ENCODE measurements at places on chromosomes 16 and 17.
A peak's percentile ranks its signal among the peaks of the same experiment; 100 is the strongest.

DNA sequence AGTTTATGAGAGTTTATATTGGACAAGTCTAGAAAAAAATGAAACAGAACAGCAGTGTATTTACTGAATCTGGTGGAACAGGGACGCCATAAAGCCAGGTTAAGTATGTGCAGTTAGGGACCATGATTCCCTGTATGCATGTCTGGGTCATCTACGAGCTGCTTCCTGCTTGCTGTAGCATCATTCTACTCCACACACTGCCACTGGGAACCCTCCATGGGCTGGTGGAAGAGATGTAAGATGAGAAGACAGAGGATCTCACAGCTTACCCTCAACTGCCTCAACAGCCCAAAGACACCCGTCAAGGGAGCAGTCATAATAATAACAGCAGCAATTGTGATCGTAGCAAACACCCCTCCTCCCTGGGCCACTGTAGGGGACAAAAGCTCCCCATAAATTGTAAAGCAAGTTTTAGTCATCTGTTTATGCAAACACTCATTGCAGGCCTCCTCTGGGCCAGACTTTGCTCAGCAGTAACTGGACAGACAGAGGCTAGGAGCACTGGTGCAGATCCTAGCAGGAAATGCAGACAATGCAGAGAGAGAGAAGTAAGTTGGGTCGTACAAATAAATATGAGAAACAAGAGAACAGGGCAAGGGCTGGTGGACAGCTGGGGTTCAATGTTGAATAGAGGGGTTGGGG lies 188.0 kb downstream of the SOX9 start:
- no peak for DNase-seq

DNA sequence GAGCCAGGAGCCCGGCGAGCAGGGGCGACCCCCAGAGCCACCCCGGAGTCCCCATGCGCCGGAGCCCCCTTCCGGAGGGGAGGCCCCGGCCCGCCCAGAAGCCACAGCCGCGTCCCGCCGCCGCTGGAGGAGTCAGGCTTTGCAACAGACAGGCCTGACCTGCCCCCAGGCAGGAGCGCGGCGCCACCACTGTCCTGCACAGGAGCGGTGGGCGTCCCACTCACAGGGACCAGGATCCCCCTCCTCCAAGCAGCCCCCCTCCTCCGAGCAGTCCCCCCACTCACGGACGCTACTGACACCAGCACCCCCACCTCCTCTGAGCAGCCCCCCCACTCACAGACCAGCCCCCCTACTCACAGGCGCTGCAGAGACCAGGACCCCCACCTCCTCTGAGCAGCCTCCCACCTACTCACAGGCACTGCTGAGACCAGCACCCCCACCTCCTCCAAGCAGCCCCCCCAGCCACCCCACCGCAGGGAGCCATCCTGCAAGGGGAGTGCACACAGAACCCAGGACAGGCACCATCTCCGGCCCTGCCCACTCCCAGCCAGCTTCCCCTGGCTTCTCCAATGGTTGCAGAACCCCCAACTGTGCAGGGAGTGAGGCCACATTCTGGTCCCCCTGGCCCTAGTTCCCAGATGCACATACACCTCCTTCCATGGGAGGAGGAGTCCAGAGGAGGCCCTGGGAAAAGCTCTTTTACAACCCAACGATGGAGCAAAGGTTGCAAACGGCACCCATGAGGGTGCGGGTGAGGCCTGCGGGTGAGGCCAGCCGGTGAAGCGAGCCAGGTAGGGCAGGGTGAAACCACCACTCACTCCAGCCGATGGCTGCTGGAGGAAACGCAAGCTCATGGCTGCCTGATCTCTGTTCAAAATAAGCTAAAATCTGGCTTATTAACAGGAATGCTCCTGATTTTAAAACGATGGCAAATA lies 69.9 kb downstream of the ABR start:
- DNase-seq = no peak

- no peak for DNase-seq
These were observed 9.1 kb upstream of the BAHCC1 start for GRCh38 chr17:81386141-81386645.

DNA sequence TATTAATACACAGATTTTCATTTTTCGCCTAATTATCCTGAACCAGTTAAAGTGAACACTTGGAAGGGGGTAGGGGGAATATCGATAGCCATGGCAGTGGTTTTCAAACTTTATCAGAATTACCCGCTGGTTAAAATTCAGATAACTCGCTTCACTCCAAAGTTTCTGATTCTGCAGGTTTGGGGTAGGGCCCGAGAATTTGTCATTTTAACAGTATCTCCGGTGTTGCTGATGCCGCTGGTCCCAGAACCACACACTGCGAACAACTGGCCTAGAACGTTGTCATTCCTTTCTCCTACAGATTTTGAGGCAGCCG lies 313 bp upstream of the NSRP1 start:
- DNase-seq = no peak

DNA sequence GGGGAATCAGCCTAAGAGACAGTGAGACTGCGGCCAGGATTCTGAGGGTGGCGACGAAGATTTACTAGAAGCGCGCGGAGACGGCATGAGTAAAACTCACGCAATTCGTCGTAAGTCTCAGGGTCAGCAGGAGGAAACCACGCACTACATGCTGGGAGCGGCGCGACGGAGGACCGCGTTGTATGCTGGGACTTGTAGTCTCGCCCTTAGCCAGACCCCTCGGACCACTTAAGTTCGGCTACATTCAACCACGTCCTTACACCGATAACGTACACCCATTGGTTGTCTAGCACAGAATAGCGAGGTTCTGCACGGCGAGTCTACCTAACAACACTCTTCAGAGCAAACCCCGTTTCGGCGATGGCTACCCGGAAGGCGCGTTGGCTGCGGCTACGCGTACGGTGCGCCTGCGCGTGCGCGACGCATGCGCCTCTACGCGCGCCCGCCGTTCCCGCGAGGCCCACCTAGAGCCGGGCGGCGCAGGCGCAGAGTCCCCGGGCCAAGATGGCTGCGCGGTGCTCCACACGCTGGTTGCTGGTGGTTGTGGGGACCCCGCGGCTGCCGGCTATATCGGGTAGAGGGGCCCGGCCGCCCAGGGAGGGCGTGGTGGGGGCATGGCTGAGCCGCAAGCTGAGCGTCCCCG lies at the start of gene DNAJA3:
Gene DNAJA3, plus strand, starts transcription at position 491 of the 643 bp plus-strand sequence. Its CDS starts 14 bp downstream, at position 505.
- peak; percentile 90 for DNase-seq
